ENCODE measurements at places on chromosomes 7 and 10. TPM values are rescaled to one million over a fixed set of nuclear protein-coding genes. Genes with fewer than 3 reads are reported as not detected.

Gene GIMAP8
- 16.2 TPM for total RNA-seq

Gene OR2A12
- not detected for total RNA-seq

Gene MYOF
- total RNA-seq, result 21.0 TPM

Gene ICA1
- 51.0 TPM for total RNA-seq

Gene ARMC3
- total RNA-seq, result not detected

Gene AHCYL2
- total RNA-seq, result 4.3 TPM

Gene PRSS2
- total RNA-seq, result not detected

Gene TBATA
- not detected for total RNA-seq

Gene CYP3A7
- total RNA-seq, result not detected

Gene PNLIP
- total RNA-seq, result not detected

Gene HMX3
- total RNA-seq, result not detected

Gene DPP6
- total RNA-seq, result not detected

Gene TAS2R41
- not detected for total RNA-seq

Gene CYP17A1
- not detected for total RNA-seq

Gene NXPH1
- not detected for total RNA-seq

Gene NACAD
- total RNA-seq, result 3.5 TPM
